ENCODE measurements at places on chromosomes 12 and 14.

GRCh38 chr14:45757655-45758054 is 504.7 kb upstream of the MIS18BP1 start:
- no peak for DNase-seq

DNA sequence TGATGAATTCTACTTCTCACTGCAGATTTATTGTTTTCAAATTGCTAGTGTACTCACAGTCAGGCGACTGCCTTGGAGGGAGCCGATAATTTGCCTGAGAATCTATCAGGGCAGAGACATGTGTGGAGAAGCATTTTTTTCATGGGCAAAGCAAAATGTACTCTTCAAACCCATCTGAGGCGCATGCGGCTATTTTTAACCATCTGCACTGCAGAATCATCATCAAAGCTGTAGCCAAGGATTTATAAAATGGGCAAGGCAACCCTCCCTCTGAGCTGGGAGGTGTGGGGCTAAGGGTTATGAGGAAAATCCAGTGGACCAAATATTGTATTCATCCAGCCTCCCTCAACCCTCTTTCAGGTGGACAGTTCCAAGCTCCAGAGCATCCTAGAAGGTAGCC is 37.7 kb downstream of the BEST3 start:
- DNase-seq, result no peak

DNA sequence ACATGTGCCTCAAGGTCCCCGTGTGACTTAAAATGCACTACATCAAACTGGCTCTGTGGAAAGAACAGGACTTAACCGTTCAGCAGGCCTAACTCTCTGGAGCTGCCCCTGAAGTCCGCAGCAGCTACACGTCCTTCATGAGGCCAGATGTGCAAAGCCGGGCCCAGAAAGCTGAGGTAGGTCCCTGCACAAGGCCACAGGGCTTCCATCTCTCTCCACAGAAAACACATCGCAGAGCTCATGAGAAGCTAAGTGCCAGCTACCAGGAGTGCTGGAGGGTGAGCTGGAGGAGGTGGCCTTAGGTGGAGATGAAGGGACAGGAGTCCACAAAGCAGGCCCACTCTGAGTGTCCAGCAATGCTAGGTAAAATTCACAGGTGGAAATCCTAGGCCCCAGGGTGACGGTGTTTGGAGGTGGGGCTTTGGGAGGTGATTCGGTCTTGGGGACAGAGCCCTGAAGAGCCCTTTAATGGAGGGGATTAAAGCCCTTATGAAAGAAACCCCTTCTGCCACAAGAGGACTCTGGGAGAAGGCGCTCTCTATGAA is 52.4 kb downstream of the VCPKMT start:
- DNase-seq, result no peak

DNA sequence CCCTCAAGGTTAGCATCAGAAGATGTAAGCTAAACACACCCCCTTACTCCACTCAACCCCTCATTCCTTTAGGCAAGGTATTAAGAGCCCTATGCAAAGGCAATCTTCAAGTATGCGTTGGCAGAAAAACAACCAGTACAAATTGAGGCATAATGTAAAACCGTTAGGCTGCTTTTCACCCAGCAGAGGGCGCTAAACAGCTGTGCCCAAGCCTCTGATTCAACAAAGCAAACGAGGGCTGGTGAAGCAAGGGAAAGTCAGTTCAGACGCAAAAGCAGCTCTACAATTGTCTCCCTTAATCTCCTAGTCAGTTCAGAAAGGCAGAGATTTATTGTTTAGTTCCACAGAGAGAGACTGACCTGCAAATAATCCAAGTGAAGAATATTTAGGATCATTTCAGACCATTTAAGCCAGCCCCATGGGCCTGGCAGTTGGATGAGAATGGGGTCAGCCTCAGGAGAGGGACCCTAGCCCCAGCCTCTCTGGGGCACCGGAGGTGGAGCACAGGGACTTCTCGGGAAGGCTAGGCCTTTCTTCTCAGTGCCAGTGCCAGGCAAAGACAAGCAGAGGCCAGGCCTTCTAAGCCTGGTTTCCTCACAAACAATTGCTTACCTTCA is 23.5 kb downstream of the DCAF5 start:
- peak; percentile 89 for DNase-seq

GRCh38 chr12:58764100-58764953 is 156.0 kb downstream of the LRIG3 start:
- no peak for DNase-seq

GRCh38 chr12:92844151-92844763 is 84.8 kb downstream of the EEA1 start:
- DNase-seq, result no peak

DNA sequence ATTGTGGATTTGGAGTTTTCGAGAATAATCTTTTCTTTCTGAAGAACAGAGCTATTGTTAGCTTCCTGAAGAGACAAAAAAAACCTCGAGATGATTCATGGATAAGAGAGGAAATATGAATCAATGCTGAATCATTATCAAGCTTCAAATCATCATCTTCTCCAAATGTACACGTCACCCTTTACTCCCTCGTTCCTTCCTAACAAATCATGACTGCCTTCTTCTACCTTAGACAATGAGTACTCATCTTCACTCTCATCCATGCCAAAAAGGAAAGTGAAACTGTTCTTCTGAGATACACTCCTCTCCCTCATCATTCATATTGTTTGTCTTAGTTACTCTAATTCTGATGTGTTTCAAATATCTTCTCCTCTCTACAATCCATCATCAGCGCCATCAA is 1115.8 kb upstream of the ATXN7L3B start:
- DNase-seq, result peak; percentile 12

DNA sequence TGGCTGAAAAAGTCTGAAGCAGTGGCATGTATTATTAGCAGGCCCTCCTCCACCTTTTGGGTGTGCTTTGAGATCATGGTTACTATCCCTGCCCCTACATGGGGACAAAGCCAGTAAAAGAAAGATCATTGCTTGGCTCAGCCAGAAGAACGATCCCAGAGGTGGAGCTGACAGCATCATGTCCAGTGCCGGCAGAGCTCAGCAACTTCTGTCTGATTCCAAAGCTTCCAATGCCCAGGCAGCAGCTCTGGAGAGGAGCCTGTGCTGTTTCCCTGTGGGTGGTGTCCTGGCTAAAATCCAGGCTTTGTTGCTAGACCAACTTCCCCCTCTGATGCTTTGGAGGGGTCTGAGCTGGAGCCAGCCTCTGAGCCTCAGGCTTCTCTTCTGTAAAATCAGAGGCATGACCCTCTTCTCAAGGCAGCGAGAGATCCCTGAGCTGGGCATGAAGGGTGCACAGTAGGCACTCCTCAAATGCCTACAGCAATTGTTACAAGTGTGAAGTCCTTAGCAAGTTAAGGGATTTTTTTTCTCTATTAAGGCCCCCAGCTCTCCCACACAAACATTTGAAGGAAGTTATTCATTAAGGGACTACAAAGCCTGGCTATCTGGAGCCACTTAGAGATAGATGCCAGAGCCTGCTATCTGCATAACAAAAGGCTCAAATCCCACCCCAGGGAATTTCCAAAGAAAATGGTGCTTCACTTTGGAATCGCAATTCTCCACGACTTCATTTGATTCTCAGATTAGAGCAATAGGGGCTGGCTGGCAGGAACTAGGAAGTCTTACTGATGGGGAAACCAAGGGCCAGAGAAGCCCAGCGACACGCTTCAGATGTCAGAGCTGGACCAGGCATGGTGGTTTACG is 10.9 kb upstream of the GSC start:
- DNase-seq, result no peak

GRCh38 chr12:56197921-56198635 is 8.8 kb upstream of the SMARCC2 start:
- no peak for DNase-seq

DNA sequence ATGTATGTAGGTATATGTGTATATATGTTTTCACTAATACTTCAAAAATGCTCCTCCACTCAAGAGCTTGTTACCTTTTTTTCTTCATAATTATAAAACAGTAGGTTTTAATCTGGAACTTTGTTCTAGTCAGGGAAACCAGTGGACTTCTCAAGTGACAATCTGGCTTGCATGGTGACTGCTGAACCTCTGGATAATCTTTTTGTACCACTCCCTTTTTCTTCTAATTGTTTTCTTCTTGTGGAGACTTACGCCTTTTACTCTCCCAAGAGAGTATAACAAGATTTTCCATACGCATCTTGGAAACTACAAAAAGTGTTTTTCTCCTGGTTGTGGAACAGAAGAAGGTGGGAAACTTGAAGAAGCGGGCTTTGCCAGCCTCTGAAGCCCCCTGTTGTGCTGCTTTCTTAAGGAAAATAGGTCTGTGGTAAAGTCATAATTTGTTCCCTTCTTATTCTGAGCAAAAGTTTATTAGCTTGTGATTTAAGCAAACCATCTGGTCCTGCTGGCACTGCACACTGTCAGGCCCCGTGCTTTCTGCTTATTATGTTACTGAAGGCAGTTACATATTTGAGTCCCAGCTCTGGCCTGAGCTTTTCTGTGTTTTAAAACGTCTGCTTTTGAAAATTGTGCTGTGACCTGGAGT is 291.8 kb downstream of the ERC1 start:
- peak; percentile 93 for DNase-seq

DNA sequence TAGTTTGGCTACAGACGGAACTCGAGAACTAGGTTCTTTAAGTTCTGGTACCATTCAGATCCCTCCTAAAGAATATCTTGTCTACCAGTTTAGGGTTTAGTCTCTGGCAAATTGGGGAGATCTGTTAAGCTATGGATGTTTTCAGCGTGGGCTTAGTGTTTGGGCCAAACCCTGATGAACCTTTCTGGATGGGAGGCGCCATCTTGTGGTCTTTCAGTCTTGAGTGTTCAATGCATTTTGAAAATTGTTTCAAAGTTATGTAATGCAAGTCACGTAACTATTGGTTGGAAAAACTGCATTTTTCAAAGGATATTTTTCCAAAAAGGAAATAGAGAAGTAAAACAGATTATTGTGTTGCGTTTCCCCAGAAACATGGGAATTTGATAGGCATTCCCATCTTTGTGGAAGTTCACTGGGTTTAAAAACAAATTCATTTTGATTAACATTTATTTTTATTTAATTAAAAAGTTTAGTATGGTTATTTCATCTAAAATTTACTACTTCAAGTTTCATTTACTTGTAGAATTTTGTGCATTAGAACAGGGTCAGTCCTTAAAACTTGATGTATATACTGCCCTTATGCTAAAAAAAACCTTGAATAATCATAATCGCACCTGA is 169.0 kb downstream of the PRIMA1 start:
- peak; percentile 40 for DNase-seq

GRCh38 chr14:38868399-38869290 is 234.4 kb downstream of the SEC23A start:
- DNase-seq, result no peak

GRCh38 chr12:31508436-31509150 is 82.3 kb downstream of the DENND5B start:
- DNase-seq, result no peak

DNA sequence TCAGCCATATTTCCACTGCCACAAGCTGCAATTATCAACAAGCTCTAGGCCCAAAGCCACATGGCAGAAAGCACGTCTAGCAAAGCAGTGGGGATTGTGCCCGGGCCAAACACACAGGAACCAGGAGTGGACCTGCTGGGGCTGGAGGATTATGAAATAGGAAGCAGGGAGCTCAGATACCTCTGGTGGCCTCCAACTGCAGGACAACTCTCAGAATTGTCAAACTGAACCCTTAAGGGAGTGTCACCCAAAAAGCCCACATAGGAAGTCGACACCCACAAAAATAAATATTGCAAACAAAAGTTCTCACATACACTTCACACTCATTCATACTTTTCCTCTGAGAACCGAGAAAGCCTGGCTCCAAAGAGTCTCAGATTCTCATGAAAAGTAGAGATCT is 26.1 kb downstream of the KCTD10 start:
- DNase-seq, result no peak

DNA sequence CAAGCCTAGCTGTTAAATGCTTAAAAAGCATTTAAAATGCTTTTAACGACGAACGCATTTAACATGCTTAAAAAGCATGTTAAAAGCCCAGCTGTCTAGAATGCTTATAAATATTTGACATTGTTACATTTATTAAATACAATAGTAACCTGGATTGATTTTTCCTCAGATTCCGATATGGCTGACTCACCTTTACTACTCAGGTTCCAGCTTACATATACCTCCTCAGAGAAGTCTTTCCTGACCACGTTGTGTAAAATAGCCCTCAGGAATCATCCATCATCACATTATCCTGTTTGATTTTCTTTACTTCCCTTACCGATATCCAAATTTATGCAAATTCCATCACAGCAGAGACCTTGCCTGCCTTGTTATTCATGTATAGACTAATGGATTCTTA is 51.4 kb downstream of the SLC41A2 start:
- no peak for DNase-seq

DNA sequence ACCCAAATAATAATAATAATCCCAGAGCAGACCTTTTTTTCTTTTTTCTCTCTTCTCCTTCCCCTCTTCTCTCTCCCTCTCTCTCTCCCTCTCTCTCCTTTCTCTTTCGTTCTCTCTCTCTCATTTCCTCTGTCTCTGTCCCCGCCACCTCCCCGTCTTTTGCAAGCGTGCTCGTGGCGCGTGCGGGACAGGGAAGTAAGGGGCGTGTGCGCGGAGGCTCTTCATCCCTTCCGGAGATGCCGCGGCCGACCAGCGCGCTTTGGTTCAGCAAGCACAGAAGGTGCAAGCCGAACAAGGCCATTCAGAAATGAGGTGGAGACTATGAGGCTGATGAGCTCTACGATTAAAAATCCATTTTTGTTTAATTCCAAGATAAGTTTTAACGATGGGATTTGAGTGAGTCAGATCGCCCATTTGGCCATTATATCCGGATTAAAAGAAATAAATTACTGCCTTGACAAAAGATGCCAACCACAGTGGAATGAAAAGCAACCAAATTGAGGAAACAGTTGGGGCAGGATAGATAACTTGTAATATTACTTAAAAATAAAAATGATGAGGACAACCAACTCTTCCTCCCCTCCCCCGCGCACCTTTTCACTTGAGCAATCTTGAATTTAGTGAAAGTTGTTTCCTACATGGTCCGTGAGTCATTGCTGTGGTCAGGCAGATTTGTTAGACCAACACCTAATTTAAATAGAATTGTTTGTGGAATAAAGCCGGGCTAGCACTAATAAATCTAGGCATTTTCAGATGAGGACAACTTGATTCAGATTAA is 1.2 kb upstream of the AMIGO2 start:
- peak; percentile 60 for DNase-seq

DNA sequence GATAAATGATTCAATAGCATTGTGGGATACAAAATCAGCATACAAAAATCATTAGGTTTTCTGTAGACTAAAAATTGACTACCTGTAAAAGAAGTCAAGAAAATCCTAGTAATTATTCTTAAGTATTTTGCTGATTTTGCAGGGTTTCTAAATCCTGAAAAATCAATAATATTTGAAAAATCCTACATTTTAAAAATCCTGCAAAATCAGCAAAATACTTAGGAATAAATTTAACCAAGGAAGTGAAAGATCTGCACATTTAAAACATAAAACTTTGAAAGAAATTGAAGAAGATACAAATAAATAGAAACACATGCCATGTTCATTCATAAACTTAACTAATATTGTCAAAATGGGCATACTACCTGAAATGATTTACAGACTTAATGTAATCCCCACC is 517.7 kb downstream of the RERGL start:
- DNase-seq, result no peak

GRCh38 chr12:110896559-110896958 is 23.8 kb downstream of the MYL2 start:
- DNase-seq, result no peak

- DNase-seq, result no peak
Measured at GRCh38 chr12:77847060-77847541, 16.4 kb downstream of the NAV3 start.

GRCh38 chr14:86897704-86898513 is 1095.1 kb downstream of the GALC start:
- no peak for DNase-seq

- no peak for DNase-seq
Measured at GRCh38 chr14:55180434-55180833, 11.0 kb downstream of the DLGAP5 start.

Measured in muscle of back (tissue), 13 donors.